ENCODE measurements at places on chromosomes 1 and 21. TPM values are rescaled to one million over a fixed set of nuclear protein-coding genes. Genes with fewer than 3 reads are reported as not detected.

DNA sequence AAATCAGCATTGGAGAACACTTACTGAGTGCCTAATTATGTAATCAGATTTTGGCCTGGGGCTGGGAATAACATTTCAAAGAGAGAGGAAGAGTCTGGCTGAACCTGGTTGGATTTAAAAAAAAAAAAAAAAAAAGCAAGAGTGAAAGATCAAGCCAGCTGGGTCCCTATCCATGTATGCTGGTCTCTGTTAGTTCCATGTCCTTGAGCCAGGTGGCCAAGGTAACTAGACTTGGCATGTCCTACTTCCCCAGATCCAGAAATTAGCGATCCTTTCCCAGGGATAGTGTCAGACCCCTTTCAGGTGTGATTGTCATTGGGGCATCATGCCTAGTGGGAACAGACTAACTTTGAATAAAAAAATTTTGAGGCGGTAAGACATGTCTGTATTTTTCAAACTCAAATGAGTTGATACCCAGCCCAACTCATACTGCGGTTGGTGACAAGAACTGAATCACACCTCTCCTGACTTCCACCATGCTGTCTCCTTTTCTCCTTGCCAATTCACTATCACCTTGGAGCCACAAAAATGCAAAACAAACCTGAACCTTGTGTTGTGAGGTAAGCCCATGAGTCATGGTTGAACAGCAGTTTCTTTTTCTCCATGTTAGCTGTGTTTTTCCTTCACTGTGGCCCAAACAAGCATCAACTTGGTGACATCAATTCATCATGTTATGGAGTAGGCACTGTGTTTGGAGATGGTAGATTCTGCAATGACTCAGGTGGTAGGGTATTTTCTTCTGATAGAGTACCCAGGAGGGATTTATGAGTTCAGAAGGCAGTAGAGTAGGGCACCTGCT, 24.5 kb upstream of the PPP2R5A start:
- DNase-seq = no peak

- DNase-seq = peak; percentile 64
Observed at GRCh38 chr1:14340002-14340785, 258.3 kb upstream of the KAZN start.

- no peak for DNase-seq
Observed at GRCh38 chr1:85058786-85059185, 10.5 kb upstream of the MCOLN3 start.

GRCh38 chr1:2533365-2533764, 3.3 kb upstream of the HES5 start:
- peak; percentile 22 for DNase-seq

GRCh38 chr1:10724052-10724494, 72.4 kb downstream of the CASZ1 start:
- peak; percentile 17 for DNase-seq

DNA sequence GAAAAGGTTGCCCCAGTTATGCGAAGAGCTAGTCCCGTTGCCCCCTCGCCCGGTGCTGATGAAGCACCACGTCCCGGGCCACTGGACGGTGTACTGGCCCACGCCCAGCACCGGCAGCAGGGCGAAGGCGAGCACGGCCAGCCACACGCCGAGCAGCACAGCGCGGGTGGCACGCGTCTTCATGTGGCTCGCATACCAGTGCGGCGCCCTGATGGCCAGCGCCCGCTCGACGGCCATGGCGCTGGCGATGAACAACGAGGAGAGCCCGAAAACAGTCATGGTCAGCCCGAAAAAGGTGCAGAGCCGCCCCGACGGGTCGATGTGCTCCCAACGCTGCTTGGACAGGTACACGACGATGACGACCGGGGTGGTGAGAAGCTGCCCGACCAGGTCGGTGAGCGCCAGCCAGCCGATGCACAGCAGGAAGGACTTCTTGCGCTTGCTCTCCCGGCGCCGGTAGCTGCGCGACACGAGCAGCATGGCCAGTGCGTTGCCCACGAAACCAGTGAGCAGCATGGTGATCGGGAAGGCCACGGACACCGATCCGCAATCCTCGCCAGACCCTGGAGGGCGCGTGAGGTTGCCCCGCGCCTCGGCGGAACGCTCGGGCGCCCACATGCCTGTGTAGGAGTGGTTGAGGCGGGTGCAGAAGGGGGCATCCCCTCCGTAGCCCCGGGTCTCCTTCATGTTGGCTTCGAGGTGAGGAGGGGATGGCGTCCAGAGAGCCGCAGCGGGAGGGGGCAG, 553 bp downstream of the PTGER3 start:
- no peak for DNase-seq

- no peak for DNase-seq
Observed at GRCh38 chr1:178267646-178268094, 173.8 kb downstream of the RASAL2 start.

DNA sequence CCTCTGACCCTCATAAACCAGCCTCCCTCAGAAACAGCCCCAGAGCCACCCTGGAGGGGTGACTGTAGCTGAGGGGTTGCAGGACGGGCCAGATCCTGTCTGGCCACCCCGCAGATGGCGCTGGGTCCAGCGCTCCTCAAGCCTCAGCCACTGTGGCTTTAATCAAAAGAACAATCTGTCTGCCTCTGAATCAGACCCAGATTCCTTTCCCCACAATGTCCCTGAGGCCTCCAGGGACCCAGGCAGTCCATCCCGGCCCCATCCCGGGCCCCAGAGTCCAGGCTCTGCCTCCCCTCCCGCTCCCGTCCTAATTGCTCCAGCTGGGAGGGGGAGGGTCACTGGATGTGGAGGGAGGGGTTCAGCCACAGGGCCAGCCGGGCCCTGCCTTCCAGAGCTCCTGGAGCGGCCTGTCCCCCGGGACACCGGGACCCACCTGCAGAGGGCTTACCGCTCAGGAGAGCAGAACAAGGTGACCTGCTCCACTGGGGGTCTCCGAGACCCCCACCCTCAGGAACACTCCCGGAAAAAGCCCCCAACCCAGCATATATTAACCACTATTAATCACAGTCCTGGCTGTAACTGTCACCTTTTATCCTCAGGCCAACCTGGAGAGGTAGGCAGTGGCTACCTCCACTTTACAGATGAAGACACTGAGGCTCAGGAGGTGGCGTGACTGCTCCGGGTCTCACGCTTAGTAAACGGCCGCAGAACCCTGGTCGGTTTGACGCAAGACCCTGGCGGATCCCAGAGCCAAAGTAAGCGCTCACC, 836 bp upstream of the FBLIM1 start:
- no peak for DNase-seq

- DNase-seq = no peak
Observed at GRCh38 chr1:21277180-21277579, 13.1 kb downstream of the ECE1 start.

DNA sequence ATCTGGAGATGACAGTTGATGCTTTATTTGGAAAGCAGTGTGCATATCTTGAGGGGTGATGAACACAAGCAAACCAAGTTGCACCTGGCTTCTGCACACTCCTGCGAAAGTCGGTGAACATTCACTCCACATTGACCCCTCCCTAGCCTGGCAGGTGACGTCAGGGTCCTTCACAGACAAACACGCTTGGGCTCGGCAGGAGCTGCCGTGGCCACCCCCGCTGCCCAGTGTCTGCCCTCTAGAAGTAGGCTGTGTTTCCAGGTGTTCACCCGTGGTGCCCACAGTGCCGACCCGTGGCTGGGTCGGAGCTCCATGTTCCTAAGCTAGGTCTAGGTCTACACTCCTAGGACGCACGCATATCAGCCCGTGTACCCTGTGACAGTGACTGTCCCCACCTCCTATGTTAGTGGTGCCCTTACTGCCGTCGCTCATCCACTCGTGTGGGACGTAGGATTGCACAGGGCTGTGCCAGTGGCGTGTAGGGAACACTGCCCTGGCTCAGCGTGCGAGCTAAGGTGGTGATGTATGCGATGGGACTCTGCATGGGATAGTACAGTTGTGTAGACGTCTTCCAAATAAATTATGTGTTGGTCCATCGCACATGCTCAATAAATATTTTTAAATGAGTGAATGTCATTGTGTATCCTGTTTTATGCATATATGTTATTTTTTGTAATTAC, 29.0 kb downstream of the PRMT2 start:
- DNase-seq = no peak

GRCh38 chr1:17857109-17857499, 102.0 kb downstream of the ACTL8 start:
- no peak for DNase-seq

GRCh38 chr1:9400425-9401079, 107.9 kb downstream of the SPSB1 start:
- no peak for DNase-seq

DNA sequence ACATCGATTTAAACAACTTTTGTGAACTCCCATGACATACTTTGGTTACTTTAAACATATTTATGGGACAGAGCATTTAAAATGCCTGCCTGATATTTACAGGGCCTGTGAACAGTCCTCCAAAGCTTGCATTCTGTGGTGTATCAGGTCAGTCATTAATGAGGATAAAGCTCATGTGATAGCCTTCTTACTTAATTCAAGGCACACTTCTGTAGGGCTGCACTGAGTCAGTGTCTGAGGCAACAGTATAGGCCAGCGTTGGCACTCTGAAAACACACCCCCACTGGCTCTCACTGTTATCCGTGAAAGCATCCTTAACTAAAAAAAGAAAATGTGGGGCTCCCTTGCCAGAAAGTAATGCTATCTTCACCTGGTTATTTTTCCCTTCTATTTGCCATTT, 200.0 kb downstream of the NFIA start:
- DNase-seq = no peak

GRCh38 chr1:229380536-229381160, 37.8 kb upstream of the CCSAP start:
- no peak for DNase-seq

GRCh38 chr1:113540335-113540734, 150.0 kb downstream of the MAGI3 start:
- DNase-seq = no peak

DNA sequence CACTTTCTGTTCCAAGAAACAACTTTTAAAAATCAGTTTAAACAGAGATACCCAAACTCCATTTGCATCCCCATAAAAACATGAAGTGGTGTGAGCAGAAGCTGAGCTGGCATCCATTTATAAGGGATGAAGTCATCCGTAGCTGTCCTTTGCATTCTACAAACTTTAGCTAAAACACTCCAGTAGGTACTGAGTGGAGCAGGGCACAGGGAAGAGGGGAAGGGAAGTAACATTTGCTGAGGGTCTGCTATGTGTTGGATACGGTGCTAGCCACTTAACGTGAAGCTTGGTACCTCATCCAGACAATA, 32.9 kb downstream of the VWA5B1 start:
- DNase-seq = no peak

DNA sequence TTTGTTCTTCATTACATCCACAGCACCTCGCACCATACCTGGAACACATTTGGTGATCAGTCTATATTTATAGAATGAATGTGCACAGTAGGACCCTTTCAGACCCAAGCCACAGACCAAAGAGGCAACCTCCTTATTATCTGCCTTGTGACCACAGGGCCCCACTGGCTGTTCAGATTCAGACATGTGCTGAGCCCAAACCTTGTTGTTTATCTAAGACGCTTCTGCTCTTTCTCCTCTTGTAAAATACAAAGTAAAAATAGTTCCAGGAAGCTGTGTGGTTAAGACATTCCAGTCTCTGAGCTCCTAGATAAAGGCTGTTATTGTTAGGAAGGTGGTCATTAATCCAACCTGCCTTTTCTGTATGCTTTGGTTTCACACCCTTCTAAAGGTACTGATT, 3.6 kb upstream of the SCMH1 start:
- no peak for DNase-seq

FCGR2B gene
- total RNA-seq = 2.8 TPM

ANKRD65 gene
- total RNA-seq = 2.9 TPM

- DNase-seq = no peak
Observed at GRCh38 chr1:71343686-71344416, 263.0 kb upstream of the ZRANB2 start.

GRCh38 chr1:187817782-187818181, 989.0 kb downstream of the PLA2G4A start:
- DNase-seq = no peak

FCMR gene
- 0.69 TPM for total RNA-seq

HJV gene
- 29.5 TPM for total RNA-seq

GRCh38 chr1:224726441-224727182, 110.5 kb downstream of the CNIH3 start:
- DNase-seq = no peak

DNA sequence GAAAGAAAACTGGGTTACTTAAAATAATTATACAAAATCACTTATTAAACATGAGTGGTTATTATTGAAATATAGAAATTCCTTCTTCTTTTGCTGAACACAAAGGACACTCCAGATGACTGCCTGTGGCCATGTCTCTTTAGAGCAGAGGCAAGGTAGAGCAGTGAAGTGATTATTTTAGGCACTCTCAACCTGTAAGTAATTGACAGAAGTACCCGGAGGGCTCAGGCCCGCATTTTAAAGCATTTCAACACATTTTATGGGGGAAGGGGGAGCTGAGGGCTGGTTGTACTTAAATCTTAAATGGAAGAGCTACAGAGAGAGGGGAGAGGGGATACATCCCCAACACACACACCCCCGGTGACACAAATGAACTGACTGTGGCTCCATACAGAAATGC, 10.2 kb downstream of the OSCP1 start:
- DNase-seq = no peak

- peak; percentile 41 for DNase-seq
Observed at GRCh38 chr1:182392050-182393028, 749 bp upstream of the GLUL start.

DNA sequence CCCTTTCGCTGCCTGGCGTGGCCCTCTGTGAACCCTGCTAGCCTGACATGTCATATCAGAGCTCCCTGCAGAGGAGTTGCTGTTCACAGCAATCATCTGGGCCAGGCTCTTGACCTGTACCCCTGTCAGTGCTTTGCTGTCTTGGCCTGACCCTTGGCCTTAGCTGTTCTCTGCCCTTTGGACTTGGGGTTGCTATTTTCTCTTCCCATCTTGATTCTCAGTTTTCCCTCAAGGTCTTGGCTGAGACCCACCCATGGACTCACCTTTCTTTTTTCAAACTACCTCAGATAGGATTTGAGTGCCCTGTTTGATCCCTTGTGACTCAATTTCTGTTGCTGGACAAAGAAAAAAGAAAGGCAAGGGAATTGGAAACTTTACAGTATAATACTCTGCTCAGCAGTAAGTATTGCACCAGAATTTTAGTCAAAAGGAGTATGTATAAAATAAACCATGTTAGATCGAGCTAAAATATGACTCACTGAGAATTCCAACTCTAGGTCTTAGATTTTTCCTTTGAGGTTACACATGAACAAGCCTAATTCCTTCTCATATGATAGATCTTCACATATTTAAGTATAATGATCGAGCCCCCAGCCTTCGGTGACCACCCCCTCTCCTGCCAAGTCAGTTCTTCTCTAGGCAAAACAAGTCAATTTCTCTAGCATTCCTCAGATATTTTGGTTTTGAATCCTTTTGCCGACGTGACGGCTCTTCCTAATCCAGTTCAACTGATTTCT, 110.5 kb downstream of the NGF start:
- no peak for DNase-seq

Data from skin of body (tissue), 3 donors.